ENCODE measurements at places on chromosomes 12 and 14. TPM values are rescaled to one million over a fixed set of nuclear protein-coding genes. Genes with fewer than 3 reads are reported as not detected.

NGB gene
- not detected for polyA plus RNA-seq

EXOC3L4 gene
- polyA plus RNA-seq = 0.39 TPM

NEUROD4 gene
- polyA plus RNA-seq = not detected

SAMD4A gene
- polyA plus RNA-seq = 9.3 TPM

Data from fibroblast of lung (primary cell).